Metanephros (tissue), 2 donors: ENCODE measurements at places on chromosomes 3 and 15. TPM values are rescaled to one million over a fixed set of nuclear protein-coding genes. Genes with fewer than 3 reads are reported as not detected.

Gene AHSG
- total RNA-seq, result 1.3 TPM

Gene ANKRD34C
- total RNA-seq, result 0.12 TPM

Gene IQCB1
- total RNA-seq, result 29.4 TPM

Gene BUB1B
- 16.1 TPM for total RNA-seq

Gene LIPC
- total RNA-seq, result 6.6 TPM

Gene IMPG2
- 0.70 TPM for total RNA-seq

Gene SPINK8
- not detected for total RNA-seq

Gene LRRN1
- total RNA-seq, result 8.3 TPM

Gene NUP210
- 27.6 TPM for total RNA-seq

Gene EPHB3
- total RNA-seq, result 45.3 TPM

Gene CPNE9
- total RNA-seq, result 0.23 TPM

Gene SSR3
- total RNA-seq, result 90.7 TPM
